Right kidney (tissue), 9 donors: ENCODE measurements at places on chromosomes 5 and 9.

GRCh38 chr5:176350416-176350815 is 11.1 kb downstream of the KIAA1191 start:
- no peak for DNase-seq

GRCh38 chr5:137491121-137491520 is 8.0 kb downstream of the SPOCK1 start:
- DNase-seq: no peak

- DNase-seq: no peak
These were observed 1030.2 kb downstream of the EFNA5 start for GRCh38 chr5:106640511-106640910.

- DNase-seq: no peak
These were observed 2.9 kb upstream of the DPM2 start for GRCh38 chr9:127940593-127940992.

DNA sequence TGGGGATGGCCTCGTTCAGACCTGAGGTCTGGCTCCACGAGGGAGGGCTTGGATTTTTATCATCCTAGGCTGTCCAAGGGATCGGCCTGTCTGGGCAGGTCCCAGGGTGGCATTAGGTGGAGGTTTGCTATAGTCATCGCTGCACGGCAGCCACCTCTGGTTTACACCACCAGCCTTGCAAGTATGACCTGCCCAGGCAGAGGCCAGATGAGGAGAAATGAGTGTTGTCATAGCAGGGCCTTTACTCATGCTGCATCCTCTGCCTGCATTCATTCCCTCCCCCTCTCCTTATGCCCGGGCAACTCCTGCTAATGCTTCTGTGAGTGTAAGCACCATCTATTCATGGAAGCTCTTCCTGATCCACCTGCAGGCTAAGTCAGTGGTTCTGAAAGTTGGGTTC is 15.3 kb upstream of the NDST1 start:
- DNase-seq: no peak
